ENCODE measurements at places on chromosomes 12 and 14.

DNA sequence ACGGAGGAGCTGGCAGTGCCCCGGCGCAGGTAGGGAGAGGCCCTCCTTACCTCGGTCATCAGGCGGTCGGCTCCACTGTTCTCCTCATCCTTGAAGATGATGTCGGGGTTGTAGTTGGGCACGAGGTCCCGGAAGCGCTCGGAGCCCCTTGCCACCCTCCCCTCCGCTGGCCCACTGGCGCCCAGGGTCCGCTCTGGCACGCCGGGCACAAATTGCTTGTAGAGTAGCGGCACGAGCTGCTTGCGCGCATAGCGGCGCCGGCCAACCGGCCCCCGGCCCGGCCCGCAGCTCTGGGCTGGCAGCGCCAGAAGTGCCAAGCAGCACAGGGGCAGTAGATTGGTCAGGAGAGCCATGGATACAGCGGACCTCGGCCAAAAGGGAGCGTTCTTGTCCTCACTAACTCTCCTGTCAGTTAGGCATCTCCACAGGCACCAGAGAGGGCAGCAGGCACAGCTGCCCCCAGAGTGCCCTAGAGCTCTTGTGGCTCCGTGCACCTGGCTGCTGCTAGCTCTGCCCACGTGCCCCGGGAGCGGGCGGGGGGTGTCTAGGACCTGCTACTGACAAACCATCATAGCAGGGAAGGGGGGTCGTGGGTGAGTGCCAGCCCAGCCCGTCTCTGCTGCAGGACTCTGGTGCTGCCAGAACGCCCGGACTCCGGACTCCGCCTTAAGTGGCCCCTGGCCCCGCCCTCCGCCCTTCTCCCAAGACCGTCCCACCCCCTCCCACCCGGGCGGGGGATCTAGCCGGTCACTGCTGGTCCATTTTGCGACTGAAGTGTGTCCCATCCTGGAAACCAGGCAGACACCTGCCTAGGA lies at the start of gene DHH:
Gene DHH, minus strand, starts transcription at position 642 of the 815 bp plus-strand sequence. Its CDS starts 289 bp downstream, at position 353.
- DNase-seq = no peak

DNA sequence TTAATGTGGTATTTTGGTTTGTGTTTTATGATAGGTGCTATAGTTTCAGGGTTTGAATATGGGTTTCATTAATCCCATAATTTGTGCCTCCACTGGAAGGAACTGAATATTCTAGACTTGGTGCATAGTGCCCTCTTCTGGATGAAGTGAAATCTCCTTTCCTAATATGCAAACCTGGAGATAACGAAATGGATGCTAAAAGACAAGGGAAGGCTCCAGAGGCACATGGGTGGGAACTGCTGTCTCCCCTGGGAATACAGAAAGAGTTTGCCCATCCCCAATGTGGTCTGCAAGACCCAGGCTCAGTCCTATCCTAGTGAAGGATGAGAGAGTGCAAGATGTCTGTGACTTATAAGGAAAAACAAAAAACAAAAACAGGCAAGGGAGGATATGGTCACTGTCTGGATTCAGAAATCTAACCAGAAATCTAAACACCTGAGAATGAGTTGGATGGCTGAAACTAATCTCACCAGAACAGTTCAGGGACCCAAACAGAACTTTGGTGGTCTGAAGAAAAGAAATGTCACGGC lies 142.3 kb upstream of the TMPO start:
- DNase-seq = peak; percentile 64

DNA sequence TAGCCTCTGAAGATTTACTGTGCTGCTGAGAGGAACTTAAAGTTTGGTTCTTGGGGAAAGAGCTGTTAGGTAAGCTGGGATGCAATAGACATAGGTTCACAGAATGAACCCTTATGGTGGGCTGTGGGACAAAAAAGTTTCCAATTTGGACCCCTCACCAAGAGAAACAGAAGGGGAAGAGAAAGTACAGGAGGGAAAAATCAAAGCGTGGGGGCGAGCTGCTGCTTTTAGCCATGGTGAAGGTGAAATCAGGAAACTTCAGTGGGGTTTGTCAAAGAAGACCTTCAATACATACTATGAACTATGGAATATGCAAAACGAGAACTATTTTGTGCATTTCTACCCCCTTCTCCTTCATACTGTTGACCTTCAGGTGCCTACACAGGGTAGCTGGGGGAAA lies 10.6 kb upstream of the NINJ2 start:
- no peak for DNase-seq

- peak; percentile 56 for DNase-seq
Observed at GRCh38 chr14:106883218-106883692, 1356.9 kb downstream of the TMEM121 start.

GRCh38 chr12:62922539-62922938 lies 12.4 kb downstream of the PPM1H start:
- DNase-seq = no peak

GRCh38 chr12:49549735-49550692 lies 11.2 kb downstream of the KCNH3 start:
- DNase-seq = no peak

GRCh38 chr12:92641291-92641690 lies 61.5 kb upstream of the PLEKHG7 start:
- no peak for DNase-seq
